GM13977 (cell line): ENCODE measurements at places on chromosomes 4 and X.

- no peak for DNase-seq
These were observed 72.7 kb upstream of the IL15 start for GRCh38 chr4:141563723-141564122.

DNA sequence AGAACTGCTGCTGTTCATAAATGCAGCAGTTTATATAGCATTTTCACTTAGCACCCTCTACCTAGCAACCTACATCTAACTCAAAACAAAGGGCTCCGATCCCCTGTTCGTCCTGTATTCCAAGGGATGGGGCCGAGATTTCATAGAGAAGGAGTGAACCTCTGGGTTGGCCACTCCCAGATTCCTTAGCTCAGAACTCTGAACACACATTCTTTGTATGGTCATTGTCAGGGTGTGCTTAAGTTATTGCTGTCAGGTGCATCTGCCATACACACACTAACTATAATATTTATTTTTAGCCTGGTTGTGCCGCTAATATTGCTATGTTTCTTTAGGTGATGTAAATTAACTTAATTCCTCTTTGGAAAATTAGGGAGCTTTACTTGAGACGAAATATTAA is 47.7 kb upstream of the AADAT start:
- DNase-seq = no peak

GRCh38 chr4:174394915-174395314 is 111.2 kb downstream of the CEP44 start:
- no peak for DNase-seq

- no peak for DNase-seq
These were observed 26.0 kb downstream of the AMTN start for GRCh38 chr4:70544279-70544868.

GRCh38 chr4:101701551-101701950 is 89.0 kb upstream of the BANK1 start:
- DNase-seq = no peak

DNA sequence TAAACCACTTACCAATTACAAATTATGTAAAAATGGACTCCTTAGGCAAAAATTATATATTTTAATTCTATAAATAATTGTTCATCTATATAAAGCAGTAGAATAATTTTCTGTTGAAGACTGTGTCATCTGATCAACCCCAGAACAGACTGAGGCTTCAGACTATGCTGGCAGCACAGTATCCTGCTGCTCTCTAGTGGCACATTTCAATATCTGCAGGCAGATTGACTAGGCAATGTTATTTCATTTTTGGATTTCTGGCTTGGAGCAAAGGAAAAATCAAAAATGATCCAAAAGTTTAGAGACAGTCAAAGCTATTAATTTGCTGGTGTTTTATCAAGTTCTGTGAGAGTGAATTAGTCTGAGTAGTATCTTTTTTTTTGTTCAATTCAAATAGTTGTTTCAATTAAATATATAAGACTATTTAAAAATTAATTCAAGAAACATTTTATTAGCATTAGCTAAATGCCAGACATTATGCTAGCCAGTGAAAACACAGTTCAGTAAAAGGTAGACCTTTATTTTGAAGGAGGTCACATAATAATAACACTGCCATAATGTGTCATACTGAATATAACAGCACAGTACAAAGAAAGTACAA is 21.3 kb upstream of the SULT1E1 start:
- peak; percentile 2 for DNase-seq

DNA sequence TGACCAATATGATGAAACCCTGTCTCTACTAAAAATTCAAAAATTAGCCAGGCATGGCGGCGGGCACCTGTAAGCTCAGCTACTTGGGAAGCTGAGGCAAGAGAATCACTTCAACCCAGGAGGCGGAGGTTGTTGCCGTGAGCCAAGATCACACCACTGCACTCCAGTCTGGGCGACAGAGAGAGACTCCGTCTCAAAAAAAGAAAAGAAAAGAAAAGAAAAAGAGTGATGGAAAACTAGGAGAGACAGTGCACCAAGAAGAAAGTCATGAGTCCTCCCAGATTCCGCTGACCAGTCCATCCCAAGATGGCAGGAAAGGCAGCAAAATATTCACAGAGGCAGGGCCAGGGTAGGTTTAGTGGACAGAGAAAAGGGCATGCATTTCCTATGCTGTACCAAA is 226.9 kb downstream of the ASMT start:
- no peak for DNase-seq

DNA sequence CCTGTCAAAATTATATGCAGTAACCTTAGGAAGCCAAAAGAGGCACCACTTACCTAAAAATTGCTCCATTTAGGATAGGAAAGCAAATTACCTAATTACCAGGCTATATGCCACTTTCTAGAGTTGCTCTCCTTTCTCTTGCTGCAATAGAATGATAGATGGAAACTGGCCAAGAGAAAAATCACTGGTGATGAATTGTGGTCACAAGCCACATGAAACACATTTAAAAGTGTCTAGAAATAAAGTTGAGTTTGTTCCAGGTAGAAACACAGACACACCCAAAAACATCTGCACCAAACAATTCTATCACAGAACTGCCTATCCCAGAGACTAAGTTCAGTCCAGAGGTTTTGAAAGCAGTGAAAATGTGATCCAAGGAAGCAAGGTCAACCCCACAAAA is 337.7 kb downstream of the PCDH19 start:
- DNase-seq = no peak

DNA sequence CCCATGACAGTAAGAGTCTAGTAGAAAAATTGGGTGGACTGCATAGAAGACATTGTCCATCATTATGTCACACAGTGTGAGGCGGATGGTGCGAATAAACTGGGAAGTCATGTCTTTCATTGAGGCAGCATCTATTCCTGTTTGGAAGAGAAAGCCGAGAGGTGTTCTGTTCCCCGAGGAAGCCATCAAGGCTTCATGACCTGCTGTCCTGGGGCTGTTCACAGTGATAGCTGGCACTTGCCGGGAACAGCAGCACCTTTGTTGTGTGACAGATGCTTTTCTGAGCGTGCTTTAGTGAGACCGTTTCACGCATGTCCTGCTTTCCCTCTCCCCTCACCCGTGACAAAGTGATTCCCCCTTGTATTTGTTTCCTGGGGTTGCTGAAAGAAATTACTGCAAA is 20.3 kb downstream of the RGS12 start:
- no peak for DNase-seq

- DNase-seq = peak; percentile 48
These were observed 21.2 kb downstream of the SLC2A9 start for GRCh38 chr4:9999956-10000561.

DNA sequence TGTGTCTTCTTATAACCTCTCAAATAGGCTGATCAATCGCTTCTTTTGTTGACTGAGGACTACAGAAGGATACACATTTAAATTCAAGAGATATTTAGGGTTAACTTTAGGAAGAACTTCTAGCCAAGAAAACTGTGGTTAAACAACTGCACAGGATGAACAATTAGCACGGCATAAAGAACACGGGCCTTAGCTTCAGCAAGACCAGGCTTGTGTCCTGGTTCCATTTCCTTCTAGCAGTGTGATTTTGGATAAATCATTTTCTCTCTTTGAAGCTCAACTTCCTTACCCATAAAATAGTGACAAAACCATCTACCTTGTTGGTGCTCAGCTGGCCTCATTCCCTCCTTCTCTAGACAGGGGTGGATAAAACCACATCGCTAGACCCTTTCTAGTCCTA is 117.6 kb downstream of the TSPAN5 start:
- no peak for DNase-seq

DNA sequence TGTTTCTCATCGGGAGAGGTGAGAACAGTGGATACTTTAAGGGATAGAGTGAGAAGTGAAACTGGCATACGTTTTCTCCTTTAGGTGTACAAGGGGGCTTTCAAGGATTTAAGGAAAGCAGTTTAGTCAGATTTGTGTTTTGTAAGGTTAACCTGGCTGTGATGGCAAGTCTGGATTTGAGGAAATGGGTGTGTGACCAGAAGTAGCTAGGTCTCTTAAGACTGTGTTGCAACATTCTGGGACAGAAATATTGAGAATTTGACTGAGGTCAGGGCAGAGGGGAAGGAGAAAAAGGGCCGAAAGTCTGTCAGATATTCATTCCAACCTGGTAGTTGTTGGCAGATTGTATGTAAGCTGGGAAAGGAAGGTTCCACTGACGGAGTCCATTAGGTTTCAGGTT is 10.4 kb upstream of the GABRE start:
- DNase-seq = no peak

DNA sequence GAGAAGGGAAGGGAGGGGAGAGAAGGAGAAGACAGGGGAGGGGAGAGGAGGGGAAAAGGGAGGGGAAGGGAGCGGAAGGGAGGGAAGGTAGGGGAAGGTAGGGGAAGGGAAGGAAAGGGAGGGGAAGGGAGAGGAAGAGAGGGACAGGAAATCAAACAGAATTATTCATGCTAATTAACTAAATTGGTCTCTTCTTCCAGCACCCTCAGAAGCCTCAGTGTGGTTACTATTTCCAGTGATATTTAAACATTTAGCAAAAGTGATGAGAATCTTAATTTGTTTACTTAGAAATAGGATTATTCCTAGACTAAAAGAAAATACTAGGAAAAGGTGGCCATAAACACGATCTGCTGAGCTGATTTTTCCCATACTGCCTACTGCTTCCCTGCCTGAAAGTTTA is 193.1 kb upstream of the CPEB2 start:
- no peak for DNase-seq

DNA sequence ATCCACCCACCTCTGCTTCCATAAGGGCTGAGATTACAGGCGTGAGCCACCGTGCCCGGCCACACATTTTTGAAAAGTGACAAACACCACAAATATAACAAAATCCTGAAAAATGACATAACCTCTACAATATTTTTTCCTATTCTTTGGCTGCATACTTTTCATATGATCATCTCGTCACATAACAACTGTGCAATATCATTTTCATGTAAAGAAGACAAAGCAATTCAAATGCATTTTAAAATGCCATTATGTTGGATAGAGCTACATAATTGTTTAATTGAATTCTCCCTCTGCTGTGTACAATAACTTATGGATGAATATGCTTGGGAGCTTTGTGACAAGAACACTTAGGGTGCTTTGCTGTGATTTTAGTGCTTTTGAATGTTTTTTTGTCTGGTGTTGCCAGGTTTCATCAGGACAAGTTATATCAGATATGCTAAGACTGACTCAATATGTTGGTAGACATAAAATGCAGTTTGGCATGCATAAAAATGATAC is 132.9 kb downstream of the CHIC2 start:
- no peak for DNase-seq

GRCh38 chr4:141458501-141458900 is 177.9 kb upstream of the IL15 start:
- no peak for DNase-seq
